ENCODE measurements at places on chromosomes 4 and X.

- DNase-seq = no peak
Measured at GRCh38 chr4:107578321-107578720, 141.7 kb downstream of the PAPSS1 start.

- DNase-seq = no peak
Measured at GRCh38 chr4:18454349-18454748, 432.8 kb upstream of the LCORL start.

GRCh38 chr4:1986578-1987210 lies 22.1 kb downstream of the NELFA start:
- no peak for DNase-seq

GRCh38 chr4:80841587-80842281 lies 188.8 kb upstream of the BMP3 start:
- no peak for DNase-seq

DNA sequence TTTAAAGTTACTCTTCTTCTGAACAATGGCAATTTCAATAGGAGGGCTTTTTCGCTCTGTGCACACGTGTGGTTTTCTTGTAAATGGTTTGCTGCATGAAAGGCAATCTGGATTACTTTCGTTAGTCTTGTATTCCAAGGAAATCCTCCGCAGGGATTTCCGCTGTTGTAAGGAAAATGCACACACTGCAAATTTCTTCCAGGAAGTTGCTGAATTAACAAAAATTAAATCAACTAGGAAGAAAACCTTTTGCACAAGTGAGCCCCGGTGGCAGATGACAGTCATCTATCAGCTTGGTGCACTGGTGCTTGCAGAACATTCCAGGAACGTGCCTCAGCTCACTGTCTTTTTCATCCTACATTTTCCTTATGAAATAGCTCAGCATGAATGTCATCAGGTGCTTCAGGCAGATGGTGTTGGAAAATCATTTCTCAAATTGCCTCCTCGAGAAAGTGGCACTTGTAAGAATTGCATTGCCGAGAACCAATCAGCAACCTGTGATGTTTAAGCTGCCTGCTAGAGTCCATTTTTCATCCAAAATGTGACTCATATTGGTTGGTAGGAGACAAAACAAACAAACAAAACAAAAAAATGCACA lies 272.4 kb upstream of the VCX start:
- no peak for DNase-seq

DNA sequence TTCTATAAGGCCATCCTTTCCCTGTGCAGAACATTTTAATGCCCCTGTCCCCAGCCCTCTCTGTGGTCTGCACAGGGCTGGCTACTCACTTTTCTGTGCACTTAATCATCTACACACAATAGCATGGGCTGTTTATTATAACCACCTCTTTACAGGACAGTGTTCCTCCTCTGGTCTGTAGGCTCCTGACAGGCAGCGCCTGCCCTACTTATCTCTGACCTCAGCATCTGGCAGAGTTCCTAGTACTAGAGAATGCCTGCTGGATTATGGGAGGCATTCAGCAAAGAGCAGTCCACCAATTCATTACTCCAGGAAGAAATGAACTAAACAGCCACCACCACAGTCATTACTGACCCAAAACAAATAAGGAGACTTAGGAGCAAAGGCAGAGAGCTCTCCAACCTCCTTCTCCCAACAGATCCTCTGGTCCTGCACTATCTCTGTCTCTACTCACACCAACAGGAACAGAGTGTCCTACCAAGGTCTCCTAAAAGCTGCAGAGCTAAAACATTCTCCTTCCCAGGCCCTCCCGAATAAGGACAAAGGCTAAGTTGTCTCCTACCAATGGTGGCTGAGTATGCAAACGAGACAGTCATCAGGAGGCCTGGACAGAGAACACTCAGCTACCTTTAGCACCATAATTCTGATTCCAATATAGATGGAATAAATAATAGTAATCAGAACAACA lies 279.2 kb downstream of the QDPR start:
- no peak for DNase-seq

- DNase-seq = peak; percentile 57
Measured at GRCh38 chrX:49155243-49155899, 7.2 kb upstream of the MAGIX start.

GRCh38 chr4:80006935-80007744 lies 65.9 kb downstream of the ANTXR2 start:
- DNase-seq = peak; percentile 12

DNA sequence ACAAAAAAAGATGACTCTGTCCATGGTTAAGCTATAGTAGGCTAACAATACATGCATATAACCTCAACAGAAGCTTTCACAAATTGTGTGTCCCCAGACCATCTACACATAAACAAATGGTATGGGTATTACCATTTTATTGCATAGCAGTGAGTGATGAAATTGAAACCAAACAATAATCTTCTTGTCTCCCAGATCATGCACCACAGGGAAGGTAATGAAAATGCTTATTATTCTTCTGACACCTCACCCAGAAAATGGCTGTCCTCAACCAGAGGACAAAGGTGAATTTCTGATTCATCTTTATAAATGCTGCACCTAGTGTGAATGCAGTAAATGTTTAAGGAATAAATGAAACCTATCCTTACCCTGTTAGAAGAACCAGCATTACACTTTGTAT lies 8.0 kb downstream of the PRSS12 start:
- no peak for DNase-seq

DNA sequence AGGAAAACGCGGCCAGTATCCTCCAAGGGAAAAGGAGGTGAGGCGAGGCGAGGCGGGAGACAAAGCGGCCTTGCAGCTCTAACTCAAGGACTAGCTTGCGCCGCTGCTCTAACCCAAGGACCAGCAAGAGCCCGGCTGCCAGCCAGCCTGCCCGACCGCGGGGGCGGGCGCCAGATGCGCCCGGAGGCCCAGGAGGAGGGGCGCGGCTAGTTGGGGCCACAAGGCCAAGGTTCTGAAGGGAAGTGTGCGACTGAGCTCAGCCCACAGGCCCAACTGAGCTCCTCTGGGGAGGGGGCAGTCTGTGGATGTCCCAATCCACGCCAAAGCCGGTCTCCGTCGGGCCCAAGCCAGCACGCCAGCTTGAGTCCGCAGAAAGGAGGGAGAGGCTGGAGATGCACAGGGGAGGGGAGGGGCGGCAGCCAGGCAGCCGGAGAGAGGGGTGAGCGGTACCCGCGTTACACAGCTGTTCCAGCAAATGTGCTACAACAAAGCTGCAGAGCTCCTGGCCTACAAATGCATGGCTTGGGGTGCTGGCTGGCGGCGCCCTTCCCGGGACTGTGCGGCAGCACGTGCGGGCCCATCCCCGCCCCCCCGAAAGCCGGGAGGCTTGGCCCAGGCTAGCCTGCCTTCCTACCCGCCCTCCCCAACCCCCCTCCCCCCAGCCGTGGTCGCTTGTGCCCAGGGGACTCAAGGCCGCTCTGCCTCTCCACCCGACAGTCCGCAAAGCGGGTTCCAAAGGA lies 637 bp downstream of the AMER1 start:
- peak; percentile 22 for DNase-seq

DNA sequence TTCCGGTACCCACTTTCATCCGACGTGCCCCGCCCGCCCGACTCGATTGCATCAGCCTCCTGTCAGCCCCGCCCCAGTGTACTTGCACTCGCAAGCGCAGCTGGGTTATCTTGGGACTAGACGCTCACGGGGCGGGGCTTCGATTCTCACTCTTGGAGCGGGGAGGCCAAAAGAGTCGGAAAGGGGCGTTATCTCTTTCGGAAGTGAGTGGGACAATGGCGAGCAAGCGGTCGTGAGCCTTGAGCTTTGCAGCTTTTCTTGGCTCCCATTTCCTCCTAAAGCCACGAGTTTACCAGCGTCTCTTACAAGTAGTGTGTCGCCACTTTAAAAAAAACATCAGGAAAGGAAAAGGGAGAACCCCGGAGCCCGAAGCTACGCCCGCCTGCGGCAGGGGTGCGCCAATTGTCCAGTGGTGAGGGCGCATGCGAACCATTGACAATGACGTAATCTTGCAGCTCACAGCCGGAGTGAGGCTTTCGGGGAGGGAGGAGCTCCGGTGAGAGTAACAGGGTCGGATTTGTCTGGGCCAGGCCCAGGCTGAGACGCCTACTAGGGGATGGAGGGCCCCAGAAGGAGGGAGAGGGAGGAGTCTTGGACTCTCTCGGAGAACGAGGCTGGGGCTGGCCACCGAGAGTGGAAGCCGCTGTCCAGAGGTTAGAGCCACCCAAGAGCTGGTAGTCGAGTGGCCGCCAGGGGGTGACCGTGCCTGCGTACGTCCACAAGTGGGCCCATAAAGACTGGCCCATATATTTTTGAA lies 109.5 kb downstream of the GNL3L start:
- peak; percentile 96 for DNase-seq

DNA sequence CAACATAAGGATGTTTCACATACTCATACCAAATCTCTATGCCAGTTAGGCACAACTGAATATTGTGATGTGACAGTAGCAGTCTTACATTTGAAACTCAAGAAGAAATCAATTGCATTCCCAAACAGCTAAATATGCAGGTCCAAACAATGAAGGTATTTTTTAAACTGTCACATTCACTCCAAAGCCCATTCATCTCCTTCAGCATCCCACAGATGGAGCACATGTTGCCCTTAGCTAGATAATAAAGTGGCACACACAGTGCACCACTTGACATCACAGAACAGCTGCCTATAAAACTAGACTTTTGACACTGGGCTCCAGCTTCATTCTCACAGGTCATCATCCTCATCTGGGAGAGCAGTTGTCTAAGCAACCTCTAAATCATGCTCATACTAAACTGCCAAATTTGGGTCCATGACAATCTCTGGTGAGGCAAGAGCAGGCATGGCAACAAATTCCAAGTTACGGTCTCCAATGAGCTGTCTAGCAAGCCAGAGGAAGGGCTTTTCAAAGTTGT lies 26.2 kb upstream of the ARHGEF6 start:
- DNase-seq = no peak

DNA sequence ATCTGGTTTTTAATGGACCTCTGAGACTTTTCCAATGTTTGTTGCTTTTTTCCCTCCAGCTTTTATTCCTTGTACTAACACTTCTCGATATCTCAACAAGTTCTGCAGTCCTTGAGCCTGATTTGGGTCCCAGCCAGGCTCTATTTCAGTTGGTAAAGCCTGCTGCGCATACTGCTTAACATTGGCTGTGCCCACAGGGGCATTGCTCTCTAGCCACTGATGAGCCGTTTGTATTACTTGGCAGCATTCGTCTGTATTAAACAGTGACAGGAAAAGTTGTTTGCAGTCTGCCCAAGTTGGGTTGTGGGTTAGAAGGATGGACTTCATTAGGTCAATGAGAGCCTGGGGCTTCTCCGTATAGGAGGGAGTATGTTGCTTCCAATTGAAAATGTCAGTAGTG lies 59.6 kb upstream of the XAGE1B start:
- DNase-seq = no peak

DNA sequence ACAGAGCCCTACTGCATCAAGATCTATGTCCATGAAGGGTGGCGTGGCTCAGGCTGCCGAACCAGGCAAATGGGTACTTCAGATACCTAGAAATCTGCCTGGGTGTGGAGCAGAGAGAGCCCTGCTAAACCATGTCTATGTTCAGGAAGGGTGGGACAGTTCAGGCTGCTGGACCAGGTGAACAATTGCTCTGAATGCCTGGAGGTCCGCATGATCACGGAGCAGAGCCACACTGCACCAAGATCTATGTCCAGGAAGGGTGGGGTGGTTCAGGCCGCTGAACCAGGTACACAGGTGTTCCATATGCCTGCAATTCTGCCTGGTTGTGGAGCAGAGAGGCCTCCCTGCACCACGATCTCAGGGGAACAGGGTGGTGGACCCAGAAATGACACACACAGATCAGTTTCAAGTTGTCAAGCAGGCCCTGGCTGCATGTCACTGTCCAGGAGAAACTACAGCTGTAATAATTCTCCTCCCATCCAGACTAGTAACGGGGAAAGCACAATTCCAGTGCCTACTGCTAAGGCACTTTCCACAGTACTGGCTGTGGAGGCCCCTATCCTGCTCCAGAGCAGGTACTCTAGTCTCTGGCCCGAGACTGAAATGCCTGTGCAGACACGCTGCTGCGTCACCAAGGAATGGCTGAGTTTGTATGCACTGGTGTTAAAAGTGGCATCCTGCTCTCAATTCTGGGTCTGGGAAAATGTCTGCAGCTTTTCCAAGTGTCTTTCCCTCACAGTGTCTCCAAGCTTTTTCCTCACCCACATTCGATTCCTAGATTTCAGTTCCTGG lies 25.2 kb downstream of the UBQLN2 start:
- DNase-seq = no peak

- no peak for DNase-seq
Measured at GRCh38 chr4:1265351-1265750, 16.4 kb upstream of the CTBP1 start.

- no peak for DNase-seq
Measured at GRCh38 chrX:147960722-147961121, 20.4 kb upstream of the FMR1NB start.

GRCh38 chr4:162853788-162854187 lies 312.9 kb downstream of the NAF1 start:
- DNase-seq = no peak

DNA sequence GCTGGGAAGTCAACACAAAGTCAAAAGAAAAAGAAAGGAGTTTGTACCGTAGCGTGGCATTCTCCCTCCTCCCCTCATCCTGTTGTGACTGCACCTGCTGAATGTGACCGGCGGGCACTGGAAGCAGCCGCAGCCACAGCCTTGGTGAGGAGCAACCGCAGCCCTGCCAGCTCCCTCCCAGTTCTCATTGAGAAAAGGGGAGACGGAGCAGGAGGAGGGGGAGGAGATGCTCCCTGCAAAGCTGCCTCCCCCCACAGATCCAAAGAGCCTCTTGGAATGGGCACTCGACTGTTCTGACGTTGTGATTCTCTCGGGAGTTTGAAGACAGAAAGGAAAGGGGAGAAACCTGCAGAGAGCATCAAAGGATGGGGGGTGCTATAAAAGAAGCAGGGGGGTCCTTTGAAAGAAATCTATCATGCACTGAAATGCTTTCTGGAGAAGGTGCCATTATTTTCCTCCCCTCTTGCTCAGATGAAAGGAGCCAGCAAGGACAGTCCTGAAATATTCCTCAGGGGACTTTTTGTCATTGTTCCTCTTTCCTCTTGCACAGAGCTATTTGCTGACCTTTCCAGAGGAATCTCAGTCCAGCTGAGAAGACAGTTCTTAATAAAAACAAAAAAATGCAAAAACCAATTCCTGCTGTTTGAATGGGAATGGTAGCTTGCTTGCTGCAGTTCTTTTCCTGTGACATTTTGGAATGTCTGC lies 429.7 kb downstream of the MAPK10 start:
- DNase-seq = no peak

DNA sequence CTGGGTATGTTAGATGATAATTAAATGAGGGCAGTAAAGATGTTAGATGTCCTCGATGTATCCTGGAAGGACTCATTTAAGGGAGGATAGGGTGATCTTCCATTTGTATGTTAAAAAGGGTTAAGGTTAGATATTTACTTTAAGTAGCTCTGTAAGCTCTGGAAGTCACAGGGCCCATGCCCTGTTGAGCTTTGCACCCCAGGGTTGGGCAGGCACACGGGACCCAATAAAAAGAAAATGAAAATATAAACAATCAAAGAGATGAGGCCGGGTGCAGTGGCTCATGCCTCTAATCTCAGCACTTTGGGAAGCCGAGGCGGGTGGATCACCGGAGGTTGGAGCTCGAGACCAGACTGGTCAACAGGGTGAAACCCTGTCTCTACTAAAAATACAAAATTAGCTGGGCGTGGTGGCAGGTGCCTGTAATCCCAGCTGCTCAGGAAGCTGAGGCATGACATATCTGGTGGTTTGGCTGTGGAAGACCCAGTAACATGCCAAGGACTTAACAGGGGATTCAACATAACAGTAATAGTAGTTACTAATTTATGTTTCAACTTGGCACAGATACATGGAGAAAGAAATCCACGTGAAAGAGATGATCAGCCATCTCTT lies 16.9 kb upstream of the PHEX start:
- DNase-seq = no peak

Data from activated CD4-positive, alpha-beta T cell treated with anti-CD3 and anti-CD28 coated beads for 48 hours (primary cell).